ENCODE measurements at places on chromosomes 3 and 15.

- no peak for DNase-seq
These were observed 30.7 kb upstream of the DUSP7 start for GRCh38 chr3:52086976-52087663.

GRCh38 chr15:74790080-74790916 lies 8.4 kb downstream of the CSK start:
- DNase-seq = peak; percentile 79

GRCh38 chr15:95457520-95457919 lies 873.0 kb upstream of the NR2F2 start:
- DNase-seq = no peak

GRCh38 chr3:171789759-171790505 lies 20.4 kb downstream of the PLD1 start:
- DNase-seq = no peak

DNA sequence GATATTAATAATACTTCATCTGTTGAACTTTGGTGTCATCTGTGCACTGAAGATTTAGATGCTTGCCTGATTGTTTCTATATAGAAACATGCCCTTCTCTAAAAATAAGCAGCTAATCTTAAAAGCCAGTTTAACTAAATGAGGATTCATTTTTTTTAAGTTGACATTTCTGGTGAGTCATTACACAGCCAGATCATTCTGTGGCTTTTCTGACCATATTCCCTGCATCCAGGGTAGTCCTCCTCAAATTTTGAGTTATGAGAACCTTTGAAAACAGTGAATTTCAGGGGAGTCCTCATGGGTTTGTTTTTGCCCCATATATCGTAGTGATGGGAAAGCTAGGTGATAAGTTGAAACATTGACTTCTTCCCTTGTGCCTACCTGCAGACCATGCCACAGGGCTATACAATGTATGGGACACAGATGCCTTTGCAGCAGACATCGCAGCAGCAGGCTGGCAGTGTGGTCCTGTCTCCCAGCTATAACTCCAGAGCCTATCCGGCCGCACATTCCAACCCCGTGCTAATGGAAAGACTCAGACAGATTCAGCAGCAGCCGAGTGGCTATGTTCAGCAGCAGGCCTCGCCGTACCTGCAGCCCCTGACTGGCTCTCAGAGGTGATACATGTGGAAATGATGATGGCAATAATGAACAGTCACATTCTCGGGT lies 26.5 kb upstream of the P2RY12 start:
- DNase-seq = no peak

- no peak for DNase-seq
These were observed 249.1 kb downstream of the PLCL2 start for GRCh38 chr3:17133632-17134545.

- DNase-seq = no peak
These were observed 111.7 kb downstream of the LMLN start for GRCh38 chr3:198071602-198072287.

GRCh38 chr3:12962292-12962691 lies 110.9 kb downstream of the IQSEC1 start:
- no peak for DNase-seq

- no peak for DNase-seq
These were observed 1.3 kb downstream of the RBPMS2 start for GRCh38 chr15:64774037-64774628.

DNA sequence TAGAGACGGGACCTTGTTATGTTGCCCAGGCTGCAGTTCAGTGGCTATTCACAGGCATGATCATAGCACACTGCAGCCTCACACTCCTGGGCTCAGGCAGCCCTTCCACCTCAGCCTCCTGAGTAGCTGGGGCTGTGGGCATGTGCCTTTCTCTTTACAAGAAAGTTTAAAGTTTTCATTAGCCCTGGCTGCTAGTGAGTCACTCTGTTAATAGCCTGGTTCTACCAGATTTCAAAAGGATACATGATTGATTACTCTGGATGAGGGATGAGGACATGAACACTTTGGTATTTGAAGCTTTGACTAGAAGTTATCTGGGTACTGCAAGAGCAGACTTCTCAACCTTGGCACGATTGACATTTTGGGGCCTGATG lies 95.1 kb downstream of the DHX36 start:
- no peak for DNase-seq

- no peak for DNase-seq
These were observed 18.3 kb downstream of the RGMA start for GRCh38 chr15:93070551-93071296.

DNA sequence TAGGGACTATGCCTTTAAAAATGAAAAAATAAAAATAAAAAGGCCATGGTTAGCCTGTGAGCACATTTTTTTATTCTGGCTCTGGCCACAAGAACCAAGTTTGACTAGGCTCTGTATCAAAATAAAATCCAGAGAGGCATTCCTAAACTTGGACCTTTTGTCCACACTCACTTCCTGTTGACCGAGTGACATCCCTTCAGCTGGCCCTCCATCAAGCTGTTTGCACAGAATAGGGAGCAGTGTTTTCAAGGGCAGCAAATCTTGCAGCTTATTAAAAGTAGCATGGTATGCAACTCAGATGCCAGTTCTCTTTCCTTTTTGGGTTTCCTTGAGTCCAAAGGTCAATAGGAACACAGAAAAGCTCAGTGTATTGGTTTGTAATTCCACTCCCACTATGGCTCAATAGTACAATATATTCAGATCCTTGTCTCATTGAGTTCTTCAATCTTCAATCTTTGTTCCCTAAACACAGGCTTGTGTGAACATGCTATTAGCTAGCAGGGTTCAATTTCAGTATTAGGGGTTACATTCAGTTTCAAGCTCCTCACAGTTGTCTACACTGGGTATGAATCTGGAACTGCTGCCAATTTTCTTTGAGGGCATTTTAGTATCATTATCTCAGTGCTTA lies 244.5 kb downstream of the RBMS3 start:
- no peak for DNase-seq

GRCh38 chr15:59997070-59997701 lies 6.9 kb upstream of the FOXB1 start:
- no peak for DNase-seq

- DNase-seq = no peak
These were observed 41.4 kb downstream of the SORD start for GRCh38 chr15:45064386-45064785.

DNA sequence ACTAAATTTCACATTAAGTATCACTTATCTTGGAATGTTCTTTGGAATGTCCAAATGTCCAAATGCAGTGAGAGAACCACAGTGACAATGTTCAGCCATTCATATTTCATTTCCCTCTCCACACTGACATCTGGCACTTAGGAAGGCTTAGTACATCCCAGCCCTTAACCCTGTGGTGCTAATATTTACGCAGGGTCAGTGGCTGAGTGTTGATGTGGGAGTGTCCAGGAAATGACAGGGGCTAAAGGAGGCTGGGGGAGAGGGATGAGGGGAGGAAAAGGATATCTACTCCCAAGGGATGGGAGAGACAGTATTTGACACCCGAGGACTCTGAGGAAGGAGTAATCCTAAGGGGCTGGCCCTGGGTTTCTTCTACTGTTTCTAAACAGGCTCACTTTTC lies 14.1 kb upstream of the CCR4 start:
- no peak for DNase-seq

- no peak for DNase-seq
These were observed 95.0 kb downstream of the MYLK start for GRCh38 chr3:123789160-123789559.

GRCh38 chr15:71526060-71526820 lies 284.1 kb upstream of the NR2E3 start:
- DNase-seq = no peak

GRCh38 chr15:33158366-33158765 lies 36.1 kb downstream of the FMN1 start:
- no peak for DNase-seq

DNA sequence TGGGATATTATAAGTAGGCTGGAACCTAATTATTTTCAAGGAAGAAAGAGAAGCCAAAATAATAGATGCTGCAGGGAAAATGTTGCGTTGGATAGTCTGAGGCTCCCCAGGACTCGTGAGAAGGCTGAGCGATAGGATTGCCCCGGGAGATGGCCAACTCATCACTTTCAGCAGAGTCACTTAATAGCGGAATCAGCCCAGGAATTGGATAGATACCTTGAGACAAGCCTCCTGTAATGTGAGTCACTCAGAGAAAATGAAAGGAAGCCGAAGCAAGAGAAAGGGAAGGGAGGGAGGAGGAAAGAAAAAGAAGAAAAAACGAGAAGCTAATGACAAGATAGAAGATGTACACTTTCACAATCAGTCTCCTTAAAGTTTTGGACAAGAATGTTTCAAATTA lies 94.3 kb downstream of the SQOR start:
- peak; percentile 17 for DNase-seq

- DNase-seq = no peak
These were observed 57.3 kb upstream of the UBE2Q2 start for GRCh38 chr15:75785771-75786574.

GRCh38 chr3:189978753-189979152 lies 141.9 kb downstream of the P3H2 start:
- DNase-seq = no peak

DNA sequence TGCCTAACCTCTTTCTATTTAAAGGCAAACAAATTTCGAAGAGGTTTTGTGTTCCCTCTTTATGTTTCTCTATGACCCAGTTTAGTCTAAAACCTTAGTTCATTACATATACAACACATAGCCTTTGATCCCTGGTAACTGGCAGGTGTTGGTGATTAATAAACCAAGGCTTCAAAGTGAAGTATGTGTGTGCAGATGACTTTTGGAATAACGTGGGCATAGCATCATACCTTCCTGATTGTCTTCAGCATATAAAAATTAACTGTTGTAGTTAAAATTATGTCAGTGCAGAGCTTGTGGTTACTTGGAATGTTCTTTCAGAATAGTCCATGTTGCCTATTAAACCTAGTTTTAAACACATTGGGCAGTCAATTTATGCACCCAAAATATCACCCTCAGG lies 608.3 kb downstream of the ROBO2 start:
- no peak for DNase-seq

- no peak for DNase-seq
These were observed 12.3 kb downstream of the ETFA start for GRCh38 chr15:76298986-76299385.

GRCh38 chr15:63203451-63204090 lies 14.2 kb downstream of the RAB8B start:
- DNase-seq = no peak

DNA sequence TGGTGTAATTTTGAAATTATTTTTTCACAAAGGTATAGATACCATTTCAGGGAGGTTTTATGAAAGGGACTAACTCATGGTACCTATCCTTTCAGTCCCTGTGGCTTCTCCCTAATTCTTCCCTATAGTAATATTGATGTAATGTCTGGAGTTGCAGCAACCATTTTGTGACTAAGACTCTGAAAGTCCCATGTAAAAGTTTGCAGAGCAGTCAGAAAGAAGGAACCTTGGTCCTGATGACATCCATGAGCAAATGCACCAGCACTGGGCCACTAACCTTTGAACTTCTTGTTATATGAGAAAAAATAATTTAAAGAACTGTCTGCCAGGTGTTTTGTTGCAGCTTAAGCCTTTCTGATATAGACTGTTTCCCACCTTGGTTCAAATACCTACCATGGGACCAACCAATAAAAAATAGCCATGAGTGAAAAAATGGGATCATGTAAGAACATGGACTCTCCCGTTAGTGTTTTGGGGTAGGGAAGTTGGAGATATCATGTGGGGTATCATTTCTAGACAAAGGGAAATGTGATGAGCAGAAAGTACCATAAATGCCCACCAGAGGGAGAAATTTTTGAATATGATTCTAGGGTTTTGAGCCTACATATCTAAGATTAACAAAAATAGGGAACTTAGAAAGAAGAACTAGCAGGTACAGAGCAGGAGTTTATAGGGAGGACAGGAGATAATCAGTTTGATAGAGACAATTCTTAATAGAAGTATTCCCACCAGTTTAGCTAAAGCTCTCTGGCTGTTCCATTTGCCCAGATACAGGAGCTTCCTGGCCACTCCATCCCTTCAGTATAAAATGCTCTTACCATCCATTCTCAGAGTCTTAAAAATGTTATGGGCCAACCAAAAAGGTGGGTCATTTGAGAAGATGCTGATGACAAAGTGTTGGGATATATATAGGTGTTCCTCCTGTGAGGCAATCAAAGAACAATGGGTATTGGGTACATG lies 3.4 kb upstream of the CPOX start:
- no peak for DNase-seq

DNA sequence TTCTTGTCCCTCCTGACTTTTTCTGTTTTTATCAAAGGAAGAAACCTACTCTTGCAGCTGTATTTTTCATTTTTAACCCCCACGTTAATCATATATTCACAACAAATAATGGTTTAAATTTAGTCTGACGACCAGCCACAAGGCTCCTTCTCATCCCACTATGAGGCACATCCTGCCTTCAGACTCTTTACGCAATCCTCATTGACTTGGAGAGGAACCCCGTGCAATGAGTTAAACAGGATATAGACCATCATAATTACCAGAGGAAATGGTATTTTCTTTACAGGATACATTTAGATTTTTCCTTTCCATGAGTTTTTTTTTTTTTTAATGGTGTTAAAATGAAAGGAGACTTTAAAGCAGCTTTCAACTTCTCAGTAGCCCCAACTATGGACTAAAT lies 68.5 kb downstream of the WWTR1 start:
- DNase-seq = no peak

- no peak for DNase-seq
These were observed 42.1 kb downstream of the MAGI1 start for GRCh38 chr3:65996589-65996988.

GRCh38 chr3:9231471-9231870 lies 18.0 kb downstream of the SRGAP3 start:
- DNase-seq = no peak

DNA sequence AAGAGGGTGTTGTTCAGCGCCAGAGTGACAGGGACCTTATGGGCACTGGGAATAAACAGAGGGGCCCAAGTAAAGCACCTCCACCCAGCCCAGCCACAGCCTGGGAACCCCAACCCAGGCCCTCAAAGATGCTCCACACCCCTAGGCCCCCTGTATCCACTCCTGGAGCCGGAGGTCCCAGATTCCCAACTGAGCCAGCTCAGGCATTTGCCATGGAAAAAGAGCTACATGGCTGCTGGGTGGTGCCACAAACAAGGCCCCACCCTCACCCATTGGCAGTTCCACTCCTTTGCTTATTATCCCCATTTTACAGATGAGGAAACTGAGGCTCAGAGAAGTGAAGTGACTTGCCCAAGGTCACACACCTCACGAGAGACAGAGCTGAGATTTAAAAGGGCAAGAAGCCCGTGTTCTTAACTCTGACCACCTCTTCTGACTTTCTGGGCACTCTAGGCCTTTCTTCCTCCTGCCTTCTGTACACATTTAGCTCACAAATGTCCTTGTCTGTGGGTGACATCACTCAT lies 16.9 kb downstream of the ANPEP start:
- DNase-seq = no peak

DNA sequence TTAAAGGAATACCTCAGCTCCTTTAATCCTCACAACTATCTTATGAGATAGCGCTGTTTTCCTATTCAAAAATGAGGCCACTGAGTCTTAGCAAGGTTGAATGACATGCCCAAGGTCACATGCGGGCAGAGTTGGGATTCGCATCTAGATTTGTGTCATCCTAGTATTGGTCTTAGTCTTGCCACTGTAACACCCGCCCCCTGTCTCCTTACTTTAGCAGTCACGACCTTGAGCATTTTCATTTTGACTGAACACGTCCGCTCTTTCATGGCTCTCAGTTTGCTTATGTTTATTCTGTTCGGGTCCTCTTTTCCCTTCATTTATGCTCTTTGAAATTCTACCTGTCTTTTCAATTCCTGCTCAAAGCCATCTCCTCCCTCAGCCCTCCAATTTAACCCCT lies 112.5 kb upstream of the CADPS start:
- no peak for DNase-seq
